ENCODE measurements at places on chromosomes 3 and 15.

DNA sequence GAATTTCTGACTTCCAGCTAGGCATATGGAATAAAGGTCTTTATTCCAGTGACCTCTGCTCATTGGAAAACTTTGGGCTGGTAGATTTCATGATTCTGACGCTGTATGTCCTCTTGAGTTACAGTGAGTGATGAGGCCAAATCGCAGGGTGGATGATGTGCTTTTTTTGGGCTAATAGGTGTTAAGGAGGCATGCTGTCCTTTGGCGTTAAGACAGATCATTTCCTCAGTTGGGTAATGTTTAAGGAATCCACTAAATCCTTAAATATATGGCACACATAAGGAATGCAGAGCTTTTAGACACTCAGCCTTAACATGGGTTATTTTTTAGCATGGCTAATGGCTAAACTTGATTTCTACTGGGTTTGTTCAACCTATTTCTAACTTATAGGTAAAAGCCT is 87.9 kb downstream of the LPP start:
- peak; percentile 50 for ATAC-seq

DNA sequence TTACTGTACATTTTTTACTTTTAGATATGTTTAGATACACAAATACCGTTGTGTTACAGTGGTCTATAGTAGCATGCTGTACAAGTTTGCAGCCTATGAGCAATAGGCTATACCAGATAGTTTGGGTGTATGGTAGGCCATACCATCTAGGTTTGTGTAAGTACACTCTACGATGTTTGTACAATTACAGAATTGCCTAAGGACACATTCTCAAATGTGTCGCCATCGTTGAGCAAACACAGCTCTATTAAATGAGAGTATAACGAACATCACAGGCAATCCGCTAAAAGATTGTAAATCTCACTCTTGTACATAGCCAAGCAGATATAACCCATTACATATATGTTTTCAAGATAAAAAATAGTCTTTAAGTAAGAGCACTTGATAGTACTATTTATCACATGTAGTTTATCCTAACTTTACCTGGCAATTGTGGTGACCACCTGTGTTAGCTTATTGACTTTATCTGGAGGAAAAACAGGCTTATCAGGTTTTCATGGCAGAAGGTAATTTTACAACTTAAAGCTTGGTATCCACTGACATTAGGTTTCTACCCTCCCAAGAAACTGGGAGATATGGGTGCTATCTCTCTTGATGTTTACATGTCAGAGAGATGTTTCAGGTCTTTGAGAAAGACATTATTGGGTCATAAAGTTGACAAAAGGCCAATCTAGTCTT is 898.7 kb downstream of the NSUN3 start:
- no peak for ATAC-seq

DNA sequence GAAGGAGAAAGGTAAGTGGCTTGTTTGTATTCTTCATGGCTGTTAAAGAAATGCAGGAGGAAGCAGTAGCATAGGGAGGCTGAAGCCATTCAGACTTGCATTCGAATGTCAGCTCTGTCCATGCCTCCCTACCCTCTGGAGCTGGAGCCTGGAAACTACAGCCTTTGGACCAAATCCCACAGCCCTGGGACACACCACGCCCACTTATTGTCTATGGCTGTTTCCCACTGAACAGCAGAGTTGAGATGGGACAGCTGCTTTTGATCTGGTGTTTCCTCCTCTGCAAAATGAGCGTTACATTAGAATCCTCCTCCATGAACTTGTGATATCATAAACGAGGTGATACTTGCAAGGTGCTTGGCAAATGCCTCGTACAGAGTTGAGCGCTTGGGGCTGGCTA is 3.6 kb downstream of the FAM107A start:
- no peak for ATAC-seq

DNA sequence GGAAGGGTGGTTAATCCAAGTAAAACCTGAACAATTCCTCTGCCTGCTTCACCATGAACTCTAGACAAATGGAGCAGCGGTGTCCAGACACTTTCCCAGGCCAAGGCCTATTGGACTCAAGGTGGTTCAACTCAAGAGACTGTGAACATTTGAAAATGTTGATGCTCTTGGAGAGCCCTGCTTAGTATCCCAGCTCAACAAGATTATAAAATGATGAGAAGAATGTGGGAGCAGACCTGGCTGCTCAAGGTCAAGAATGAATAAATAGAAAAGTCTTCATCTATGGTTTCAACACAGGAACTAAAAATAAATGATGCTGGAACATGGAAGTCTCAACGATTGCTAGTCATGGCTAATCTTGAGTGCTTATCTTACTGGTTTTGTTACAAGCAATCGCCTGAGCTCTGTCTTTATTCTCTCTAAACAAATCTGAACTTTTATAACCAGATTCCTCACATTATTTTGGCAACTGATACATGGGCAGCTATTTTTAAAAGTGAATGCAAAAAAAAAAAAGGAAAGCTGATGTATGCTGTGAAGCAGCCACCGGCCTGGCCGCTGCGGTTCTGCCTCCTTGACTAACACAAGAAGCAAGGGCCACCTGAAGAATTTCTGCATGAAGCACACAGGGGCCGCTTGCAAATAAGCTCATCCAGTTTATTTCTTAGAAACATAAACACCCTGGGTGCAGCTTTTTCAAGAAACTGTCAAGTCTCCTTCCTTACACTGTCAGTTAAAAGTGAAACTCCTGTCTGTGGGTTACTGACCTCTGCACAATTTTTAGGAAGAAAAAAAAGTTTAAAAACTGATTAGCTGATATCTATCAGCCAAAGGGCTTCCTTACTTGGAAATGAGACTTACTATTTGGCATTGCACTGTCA is 120.1 kb upstream of the ARHGEF3 start:
- peak; percentile 40 for ATAC-seq

All from SK-N-SH treated with all-trans-retinoic acid at 6 μM for 48 hours (cell line).